ENCODE measurements at places on chromosomes 13 and 19. TPM values are rescaled to one million over a fixed set of nuclear protein-coding genes. Genes with fewer than 3 reads are reported as not detected.

GRCh38 chr13:93328943-93329342 is 102.3 kb downstream of the GPC6 start:
- no peak for DNase-seq

DNA sequence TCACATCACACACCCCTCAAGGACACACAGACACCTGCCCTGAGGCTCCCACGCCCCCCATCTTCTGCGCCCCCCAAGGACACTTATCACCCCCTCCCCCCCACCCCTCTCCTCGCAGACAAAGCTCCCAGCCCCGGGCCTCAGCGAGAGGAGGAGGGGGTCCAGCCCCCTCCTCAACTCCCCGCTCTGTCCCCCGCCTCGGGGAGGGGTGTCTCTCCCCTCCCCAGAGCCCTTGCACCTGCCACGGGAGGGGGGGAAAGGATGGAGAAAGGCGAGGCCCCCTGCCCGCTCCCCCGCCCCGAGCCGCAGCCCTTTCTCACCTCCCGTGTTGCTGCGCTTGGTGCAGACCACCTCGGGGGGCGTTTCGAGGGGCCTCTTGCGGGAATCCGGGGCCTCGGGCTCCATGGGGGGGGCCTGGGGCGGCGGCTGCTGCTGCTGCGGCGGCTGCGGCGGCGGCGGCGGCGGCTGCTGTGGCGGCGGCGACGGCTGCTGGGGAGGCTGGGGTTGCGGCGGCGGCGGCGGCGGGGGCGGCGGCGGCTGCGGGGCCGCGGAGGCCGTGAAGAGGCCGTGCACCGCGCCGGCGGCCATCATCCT is 621 bp downstream of the NOVA2 start:
- no peak for DNase-seq

- no peak for DNase-seq
Observed at GRCh38 chr13:98824376-98825160, 72.1 kb upstream of the SLC15A1 start.

- DNase-seq, result no peak
Observed at GRCh38 chr13:57825066-57825465, 193.5 kb downstream of the PCDH17 start.

DNA sequence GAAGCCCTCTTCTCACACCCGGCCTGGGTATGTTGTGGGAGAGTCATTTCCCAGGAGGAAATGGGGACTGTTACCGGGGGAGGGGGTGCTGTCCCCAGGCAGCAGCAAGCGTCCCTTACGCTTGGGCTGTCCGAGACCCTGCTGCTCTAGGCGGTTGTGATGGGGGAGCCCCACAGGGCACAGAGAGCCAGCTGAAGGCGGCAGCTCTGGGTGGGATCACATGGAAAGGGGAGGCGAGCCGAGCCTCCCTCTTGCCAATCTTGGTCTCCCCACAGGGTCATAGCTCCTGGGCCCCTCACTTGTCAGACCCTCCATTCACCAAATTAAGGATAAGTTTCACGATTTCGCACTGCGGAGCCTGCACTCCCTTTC is 22.0 kb downstream of the EPN1 start:
- no peak for DNase-seq

GRCh38 chr19:13959962-13960862 is 7.9 kb downstream of the DCAF15 start:
- no peak for DNase-seq

PROZ gene
- total RNA-seq, result not detected

SYDE1 gene
- 26.6 TPM for total RNA-seq

EDNRB gene
- 90.2 TPM for total RNA-seq

CEACAM8 gene
- not detected for total RNA-seq

All from omental fat pad (tissue), 4 donors.